Pancreas (tissue), 10 donors: ENCODE measurements at places on chromosomes 3 and 15.
A peak's percentile ranks its signal among the peaks of the same experiment; 100 is the strongest.

- DNase-seq, result no peak
Observed at GRCh38 chr15:31155151-31155550, 53.6 kb upstream of the TRPM1 start.

GRCh38 chr15:66842710-66843441 lies 140.8 kb downstream of the SMAD6 start:
- DNase-seq, result peak; percentile 85

- no peak for DNase-seq
Observed at GRCh38 chr15:76070921-76071635, 11.3 kb downstream of the TMEM266 start.

GRCh38 chr3:4580346-4581123 lies 87.4 kb downstream of the ITPR1 start:
- no peak for DNase-seq

GRCh38 chr3:72154391-72155335 lies 369.7 kb upstream of the PROK2 start:
- DNase-seq, result no peak

- no peak for DNase-seq
Observed at GRCh38 chr15:100172356-100173024, 169.3 kb downstream of the ADAMTS17 start.

DNA sequence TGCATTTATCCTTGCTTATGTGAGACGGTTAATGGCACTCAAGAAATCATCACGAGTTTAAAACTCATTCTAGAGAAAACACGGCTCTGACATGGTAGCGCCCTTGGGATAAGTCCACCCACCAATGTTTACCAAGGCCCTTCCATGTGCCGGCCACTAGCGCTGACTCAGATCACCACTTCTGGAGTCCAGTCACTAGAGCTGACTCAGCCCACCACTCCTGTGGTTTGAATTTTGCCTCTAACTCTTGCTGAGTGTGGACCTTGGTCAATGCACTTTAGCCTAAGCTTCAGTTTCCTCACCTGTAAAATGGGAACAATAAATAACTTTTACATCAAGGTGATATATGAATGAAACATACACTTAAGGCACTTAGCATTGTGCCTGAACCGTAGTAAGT lies 358.4 kb upstream of the PROK2 start:
- no peak for DNase-seq

DNA sequence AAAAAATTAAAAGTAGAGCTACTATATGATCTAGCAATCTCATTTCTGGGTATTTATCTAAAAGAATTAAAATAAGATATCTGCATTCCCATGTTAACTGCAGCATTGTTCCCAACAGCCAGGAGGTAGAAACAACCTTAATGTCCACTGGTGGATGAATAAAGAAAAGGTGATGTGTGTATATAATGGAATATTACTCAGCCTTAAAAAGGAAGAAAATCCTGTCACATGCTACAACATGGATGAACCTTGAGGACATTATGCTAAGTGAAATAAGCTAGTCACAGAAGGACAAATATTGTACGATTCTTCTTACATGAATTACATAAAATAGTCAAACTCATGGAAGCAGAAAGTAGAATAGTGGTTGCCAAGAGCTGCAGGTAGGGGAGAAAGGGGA lies 119.4 kb upstream of the BHLHE40 start:
- no peak for DNase-seq

- peak; percentile 4 for DNase-seq
Observed at GRCh38 chr3:126544596-126545281, 14.0 kb downstream of the C3orf22 start.

- DNase-seq, result no peak
Observed at GRCh38 chr3:129695230-129695629, 88.8 kb upstream of the PLXND1 start.

DNA sequence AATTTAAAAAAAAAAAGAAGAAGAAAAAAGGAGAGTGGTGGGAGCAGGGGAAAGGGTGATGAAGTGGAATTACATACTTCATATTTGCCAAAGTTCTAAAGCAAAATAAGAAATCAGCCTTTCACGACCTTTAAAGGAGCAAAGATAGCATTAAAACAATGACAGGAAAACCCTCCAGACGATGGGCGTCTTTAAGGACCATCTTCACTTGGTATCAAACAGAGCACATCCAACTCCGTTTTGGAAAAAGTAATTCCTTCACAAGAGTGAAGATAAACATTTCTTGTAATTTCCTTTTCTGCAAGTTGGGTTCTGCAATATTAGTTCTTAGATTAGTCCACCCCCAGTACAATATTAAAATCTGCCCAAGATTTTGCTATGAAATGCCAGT lies 32.8 kb downstream of the FRMD4B start:
- no peak for DNase-seq

GRCh38 chr3:78737988-78738387 lies 1029.8 kb downstream of the ROBO1 start:
- DNase-seq, result no peak

DNA sequence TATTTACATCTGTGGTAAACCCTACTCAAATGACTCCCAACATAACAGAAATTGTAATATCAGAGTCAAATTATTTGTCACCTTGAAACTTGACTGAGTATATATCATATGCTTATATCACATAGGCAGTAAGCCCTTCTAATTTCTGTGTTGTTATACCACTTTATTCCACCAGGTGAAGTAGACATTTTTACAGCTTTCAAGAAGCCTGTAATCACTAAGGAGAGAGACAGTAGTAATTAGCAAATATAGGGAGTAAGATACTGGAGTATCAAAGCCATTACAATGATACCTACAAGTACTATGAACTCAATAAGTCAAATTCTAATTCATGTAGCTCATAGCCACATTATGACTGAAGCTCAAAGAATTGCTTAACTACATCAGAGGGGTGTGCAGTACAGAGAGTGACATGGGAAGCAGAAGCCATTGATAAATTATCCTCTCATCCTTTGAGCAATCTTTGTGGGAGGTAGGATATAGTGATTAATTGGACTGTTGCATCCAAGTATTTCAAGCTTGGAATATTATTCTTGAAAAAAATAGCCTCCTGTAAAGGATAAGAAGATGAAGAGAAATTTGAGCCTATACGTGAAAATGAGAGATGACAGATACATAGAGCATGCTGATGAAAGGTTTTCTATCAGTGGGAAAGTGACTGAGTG lies 1005.9 kb downstream of the ZPLD1 start:
- no peak for DNase-seq

- DNase-seq, result peak; percentile 70
Observed at GRCh38 chr3:50436114-50436674, 67.2 kb downstream of the CACNA2D2 start.

- DNase-seq, result no peak
Observed at GRCh38 chr3:72820415-72820814, 27.8 kb downstream of the SHQ1 start.

DNA sequence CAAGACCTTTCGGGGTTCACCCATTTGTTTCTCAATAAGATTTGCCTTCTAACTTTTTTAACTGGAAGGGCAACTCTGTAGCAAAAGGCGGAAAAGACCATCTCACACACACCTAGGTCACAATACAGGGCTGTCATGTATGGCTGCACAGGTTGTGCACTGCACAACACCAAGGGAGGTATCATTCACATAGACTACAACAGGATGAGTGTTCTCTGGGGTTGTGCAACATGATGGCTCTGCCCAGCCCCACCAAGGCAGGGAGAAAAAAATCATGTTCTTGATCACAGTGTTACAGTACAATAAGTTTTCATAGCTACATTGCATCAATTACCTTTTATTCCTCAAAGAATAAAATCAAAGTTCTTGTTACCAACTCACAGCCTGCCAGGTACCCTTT lies 52.8 kb downstream of the ANXA2 start:
- DNase-seq, result no peak

DNA sequence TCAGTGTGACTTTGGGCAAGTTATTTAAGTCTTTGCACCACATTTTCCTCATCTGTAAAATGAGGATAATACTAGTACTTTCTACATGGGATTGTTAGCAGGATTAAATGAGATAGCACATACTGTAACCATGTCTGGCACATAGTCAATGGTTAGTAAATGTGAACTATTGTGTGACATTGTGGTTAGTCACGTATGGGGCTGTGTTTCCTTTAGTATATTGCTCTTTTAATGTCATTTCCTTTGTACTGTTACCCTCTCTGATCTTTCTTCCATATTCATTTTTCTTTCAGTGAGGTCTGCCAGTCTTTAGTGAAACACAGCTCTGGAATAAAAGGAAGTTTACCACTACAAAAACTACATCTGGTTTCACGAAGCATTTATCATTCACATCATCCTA lies 21.4 kb downstream of the OPA1 start:
- no peak for DNase-seq

- peak; percentile 34 for DNase-seq
Observed at GRCh38 chr3:172749230-172749965, 1.1 kb upstream of the ECT2 start.
